ENCODE measurements at places on chromosomes 12 and 14.
A peak's percentile ranks its signal among the peaks of the same experiment; 100 is the strongest.

GRCh38 chr12:57380300-57380699 is 50.5 kb downstream of the R3HDM2 start:
- no peak for DNase-seq
- no peak overlapping the region for H3K27ac ChIP-seq
- no peaks in the 10 kb centered on the region for H3K27me3 ChIP-seq
- no peak overlapping the region for H3K4me3 ChIP-seq
- H3K36me3 ChIP-seq: peaks cover 15% of the 10 kb centered on the region

DNA sequence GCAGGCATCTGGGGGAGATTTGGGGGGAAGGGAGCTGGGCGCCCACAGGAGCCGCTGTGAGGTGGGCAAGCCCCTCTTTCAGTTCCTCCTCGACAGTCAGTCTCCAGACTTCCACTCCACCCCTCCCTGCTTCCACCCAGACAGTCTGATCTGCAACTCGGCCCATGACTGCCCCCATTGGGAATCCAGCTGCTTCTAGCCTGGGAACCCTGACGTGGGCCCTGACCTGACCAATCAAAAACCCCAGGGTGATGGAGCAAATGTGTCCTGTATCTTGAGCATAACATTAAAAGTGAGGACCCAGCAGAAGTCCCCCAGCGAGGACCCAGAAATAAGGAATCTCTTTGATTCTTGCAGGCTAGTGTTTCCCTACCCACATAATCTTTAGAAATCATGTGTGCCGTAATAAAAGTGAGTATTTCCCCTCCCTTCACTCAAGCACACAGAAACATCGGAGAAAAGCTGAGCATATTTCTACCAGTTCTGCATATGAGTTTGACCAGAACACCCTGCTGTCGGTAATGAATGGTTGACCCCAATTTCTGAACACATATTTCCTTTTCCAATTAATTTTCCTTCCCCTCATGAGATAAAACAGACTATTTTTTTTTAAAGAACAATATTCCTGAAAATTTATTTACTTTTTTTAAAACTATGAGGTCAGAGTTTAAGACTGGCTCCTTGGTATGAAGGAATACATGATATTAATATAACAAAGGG is 6.4 kb downstream of the SSH1 start:
- DNase-seq: no peak
- H3K4me1 ChIP-seq: peaks cover 11% of the 10 kb centered on the region
- no peak overlapping the region for H3K4me3 ChIP-seq
- H3K27me3 ChIP-seq: no peaks in the 10 kb centered on the region
- H3K27ac ChIP-seq: no peak overlapping the region

DNA sequence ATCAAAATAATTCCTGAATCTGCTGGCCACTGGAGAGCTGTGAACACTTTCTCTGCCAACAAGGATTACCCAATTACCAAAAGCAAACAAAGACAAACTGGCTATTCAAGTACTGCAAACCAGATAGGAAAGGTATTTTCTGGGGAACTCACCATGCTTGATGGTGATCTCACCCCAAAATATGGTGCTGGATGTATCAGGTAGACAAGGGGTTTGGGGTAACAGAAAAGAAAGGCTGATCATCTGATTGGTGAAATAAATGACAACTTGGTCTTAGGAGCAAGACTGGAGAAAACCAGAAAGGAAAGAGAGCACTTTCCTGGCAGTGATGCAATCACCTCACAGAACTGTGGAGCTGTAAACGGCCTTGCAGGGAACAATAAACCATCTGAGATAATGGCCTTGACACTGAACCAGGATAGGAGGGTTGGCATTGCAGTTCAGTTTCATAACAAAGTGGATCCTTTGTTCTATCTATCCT is 31.0 kb upstream of the NPFF start:
- no peak for DNase-seq
- H3K27ac ChIP-seq: no peak overlapping the region
- no peaks in the 10 kb centered on the region for H3K27me3 ChIP-seq
- H3K4me1 ChIP-seq: no peaks in the 10 kb centered on the region

DNA sequence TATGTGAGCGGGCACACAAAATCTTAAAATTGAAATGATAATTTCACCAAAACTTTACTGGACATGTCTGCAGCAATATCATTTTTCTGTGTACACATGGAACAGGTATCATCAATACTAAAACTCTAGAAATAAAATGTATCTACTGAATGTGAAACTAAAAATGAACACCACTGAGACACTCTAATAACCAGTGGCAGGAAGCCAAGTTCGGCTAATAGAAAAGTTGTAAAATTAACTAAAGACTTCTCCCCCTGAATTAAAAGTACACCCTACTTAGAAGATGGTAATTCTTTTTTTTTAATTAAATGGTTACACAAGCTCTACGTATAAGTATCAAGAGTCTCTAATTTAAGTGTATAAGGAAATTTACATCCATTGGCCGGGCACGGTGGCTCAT is 227.2 kb downstream of the MED13L start:
- H3K4me3 ChIP-seq: no peak overlapping the region
- H3K27ac ChIP-seq: no peak overlapping the region
- peaks cover 63% of the 10 kb centered on the region for H3K4me1 ChIP-seq
- H3K27me3 ChIP-seq: no peaks in the 10 kb centered on the region
- H3K36me3 ChIP-seq: peaks cover under 1% of the 10 kb centered on the region

GRCh38 chr14:94689218-94689984 is 77.2 kb downstream of the SERPINA3 start:
- peaks cover 13% of the 10 kb centered on the region for H3K27me3 ChIP-seq
- H3K27ac ChIP-seq: no peak overlapping the region
- H3K4me3 ChIP-seq: no peak overlapping the region
- H3K4me1 ChIP-seq: peaks cover 3% of the 10 kb centered on the region
- DNase-seq: peak; percentile 59

DNA sequence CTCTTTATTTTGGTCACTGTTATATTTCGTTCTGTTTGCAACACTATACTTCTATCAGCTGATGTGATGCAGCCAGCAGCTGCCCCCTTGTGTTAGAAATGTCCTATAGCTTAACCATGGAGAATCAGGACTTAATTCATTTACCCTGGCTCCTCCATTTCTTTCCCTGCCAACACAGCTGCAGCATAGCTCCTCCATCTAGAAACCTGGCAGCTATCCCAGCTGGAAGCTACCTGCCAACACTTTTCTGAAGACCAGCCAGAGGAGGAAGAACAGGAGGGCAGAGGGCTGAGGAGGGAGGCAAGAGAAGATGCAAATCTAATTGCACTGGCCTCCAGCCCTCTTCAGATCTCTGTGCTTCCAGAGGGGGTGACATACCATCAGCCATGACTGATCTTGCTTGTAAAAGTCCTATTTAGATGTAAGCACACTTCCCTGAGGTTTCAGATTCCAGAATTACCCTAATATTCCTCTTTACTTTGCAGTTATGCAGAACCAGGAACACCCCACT is 156.8 kb upstream of the TMEM260 start:
- H3K36me3 ChIP-seq: no peaks in the 10 kb centered on the region
- DNase-seq: peak; percentile 26
- H3K27me3 ChIP-seq: no peaks in the 10 kb centered on the region
- H3K27ac ChIP-seq: no peak overlapping the region
- H3K4me3 ChIP-seq: no peak overlapping the region
- no peaks in the 10 kb centered on the region for H3K4me1 ChIP-seq

DNA sequence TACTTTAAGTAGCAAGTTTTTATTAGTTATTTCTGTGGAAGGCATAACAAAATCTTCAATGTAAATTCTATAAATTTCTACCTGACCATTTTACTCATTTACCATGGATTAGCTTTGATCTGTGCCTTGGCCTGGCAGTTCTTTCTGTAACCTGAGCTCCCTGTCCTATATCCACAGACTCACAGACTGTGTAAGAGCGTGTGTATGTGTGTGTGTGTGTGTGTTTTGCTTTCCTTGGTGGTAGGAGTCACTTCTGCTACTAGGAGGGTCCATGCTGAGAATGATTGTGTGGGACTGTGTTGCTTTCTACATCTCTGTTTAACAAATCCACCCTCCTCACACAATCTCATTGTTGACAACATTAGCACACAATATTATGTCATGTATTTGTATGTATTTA is 221.2 kb upstream of the PELI2 start:
- no peaks in the 10 kb centered on the region for H3K36me3 ChIP-seq
- H3K4me3 ChIP-seq: no peak overlapping the region
- H3K27me3 ChIP-seq: peaks cover 2% of the 10 kb centered on the region
- no peak overlapping the region for H3K27ac ChIP-seq
- no peak for DNase-seq

DNA sequence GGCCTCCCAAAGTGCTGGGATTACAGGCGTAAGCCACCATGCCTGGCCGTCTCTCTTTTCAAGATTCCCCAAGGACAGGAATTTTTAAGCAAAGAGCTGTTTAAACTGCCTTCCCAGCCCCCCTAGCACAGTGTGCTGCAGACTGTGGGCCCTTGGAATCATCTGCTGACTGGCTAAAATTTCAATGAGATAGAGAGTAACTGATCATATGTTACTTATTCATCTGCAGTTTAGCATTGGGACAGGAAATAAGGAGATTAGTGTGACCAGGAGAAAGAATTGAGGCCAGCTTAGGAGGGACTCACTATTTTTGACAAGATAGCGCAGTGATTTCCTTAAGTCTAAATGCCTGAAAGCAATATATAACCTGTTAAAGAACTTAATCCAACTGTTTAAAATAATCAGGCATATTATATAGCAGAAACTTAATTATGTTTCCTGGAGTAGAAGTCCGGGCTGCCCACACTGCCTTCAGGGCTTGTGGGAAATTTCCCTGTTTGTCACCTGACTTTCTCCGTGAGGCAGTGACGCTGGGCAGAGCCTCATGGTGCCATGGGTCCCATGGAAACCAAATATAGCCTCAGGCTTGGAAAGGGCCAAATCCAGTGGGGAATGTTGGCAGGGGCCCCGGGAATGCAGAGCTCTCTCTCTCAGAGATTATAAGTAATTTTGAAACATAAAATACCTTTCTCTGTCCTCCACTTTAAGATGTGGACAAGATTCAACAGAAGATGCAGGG is 22.8 kb upstream of the CEBPE start:
- H3K27ac ChIP-seq: no peak overlapping the region
- no peaks in the 10 kb centered on the region for H3K4me1 ChIP-seq
- H3K27me3 ChIP-seq: no peaks in the 10 kb centered on the region
- H3K4me3 ChIP-seq: no peak overlapping the region
- H3K36me3 ChIP-seq: no peaks in the 10 kb centered on the region

- H3K27ac ChIP-seq: no peak overlapping the region
- peaks cover 12% of the 10 kb centered on the region for H3K4me1 ChIP-seq
- no peak for DNase-seq
- no peaks in the 10 kb centered on the region for H3K36me3 ChIP-seq
- peaks cover 19% of the 10 kb centered on the region for H3K27me3 ChIP-seq
Observed at GRCh38 chr12:53739214-53740129, 12.2 kb upstream of the CALCOCO1 start.

DNA sequence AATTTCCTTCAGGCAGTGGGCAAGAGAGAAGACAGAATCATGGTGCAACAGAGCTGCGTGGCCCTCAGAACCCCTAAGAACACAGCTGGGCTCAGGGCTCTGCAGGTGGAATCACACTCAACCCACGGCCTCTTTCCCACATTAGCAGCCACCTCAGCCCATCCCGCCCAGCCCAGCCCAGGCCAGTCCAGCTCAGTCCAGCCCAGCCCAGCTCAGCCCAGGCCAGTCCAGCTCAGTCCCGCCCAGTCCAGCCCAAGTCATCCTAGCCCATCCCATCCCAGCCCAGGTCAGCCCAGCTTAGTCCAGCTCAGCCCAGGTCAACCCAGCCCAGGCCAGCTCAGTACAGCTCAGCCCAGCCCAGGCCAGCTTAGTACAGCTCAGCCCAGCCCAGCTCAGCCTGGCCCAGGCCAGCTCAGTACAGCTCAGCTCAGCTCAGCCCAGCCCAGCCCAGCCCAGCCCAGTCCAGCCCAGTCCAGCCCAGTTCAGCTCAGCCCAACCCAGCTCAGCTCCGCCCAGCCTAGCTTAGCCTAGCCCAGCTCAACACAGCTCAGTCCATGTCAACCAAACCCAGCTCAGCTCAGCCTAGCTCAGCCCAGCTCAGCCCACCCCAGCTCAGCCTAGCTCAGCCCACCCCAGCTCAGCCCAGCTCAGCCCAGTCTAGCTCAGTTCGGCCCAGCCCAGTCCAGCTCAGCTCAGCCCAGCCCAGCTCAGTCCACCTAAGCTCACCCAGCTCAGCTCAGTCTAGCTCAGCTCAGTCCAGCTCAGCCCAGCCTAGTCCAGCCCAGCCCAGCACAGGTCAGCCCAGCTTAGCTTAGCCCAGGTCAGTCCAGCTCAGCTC is 183.1 kb downstream of the TMEM121 start:
- no peak overlapping the region for H3K4me3 ChIP-seq
- H3K27ac ChIP-seq: no peak overlapping the region
- DNase-seq: no peak
- H3K36me3 ChIP-seq: no peaks in the 10 kb centered on the region
- no peaks in the 10 kb centered on the region for H3K4me1 ChIP-seq
- H3K27me3 ChIP-seq: no peaks in the 10 kb centered on the region

GRCh38 chr12:54360717-54361456 is 3.4 kb downstream of the GPR84 start:
- H3K4me3 ChIP-seq: no peak overlapping the region
- H3K27ac ChIP-seq: peak overlapping the region; percentile 70
- H3K36me3 ChIP-seq: no peaks in the 10 kb centered on the region
- peak; percentile 88 for DNase-seq

DNA sequence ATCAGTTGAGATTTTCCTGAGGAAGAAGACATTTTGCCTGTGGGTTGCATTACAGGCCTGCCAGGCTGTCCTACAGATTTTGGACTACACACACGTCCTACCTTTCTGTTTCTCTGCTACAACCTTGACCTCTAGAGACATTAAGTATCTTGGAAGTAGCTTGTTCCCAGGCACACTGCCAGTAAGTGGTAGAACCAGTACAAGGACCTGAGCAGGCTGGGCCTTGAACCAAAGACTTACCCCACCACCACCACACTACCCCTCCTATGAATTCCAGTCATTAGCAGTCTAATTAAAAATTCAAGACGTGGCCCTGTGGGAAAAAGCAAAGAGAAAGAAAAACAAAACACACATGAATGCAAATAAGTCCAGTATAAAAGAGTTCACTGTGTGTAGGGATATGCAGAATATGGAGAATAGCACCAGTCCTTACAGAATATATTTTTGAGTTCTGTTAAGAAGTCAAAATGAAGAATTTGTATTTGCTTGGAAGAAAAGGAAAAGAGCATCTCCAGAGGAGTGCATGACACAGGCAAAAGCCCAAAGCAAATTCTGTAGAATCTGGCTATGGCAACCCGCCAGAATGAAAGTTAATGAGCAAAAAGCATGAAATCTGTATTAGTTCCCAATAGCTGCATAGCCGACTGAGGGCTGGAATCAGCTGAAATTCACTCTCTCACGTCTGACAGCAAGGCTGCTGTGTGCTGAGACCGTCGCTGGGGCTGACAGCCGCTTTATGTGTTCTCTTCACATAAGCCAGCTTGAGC is 74.3 kb upstream of the ST8SIA1 start:
- H3K4me1 ChIP-seq: peaks cover 15% of the 10 kb centered on the region
- DNase-seq: no peak
- no peaks in the 10 kb centered on the region for H3K27me3 ChIP-seq
- H3K4me3 ChIP-seq: no peak overlapping the region
- peaks cover 1% of the 10 kb centered on the region for H3K36me3 ChIP-seq
- H3K27ac ChIP-seq: no peak overlapping the region

GRCh38 chr14:39673270-39673711 is 241.1 kb upstream of the FBXO33 start:
- DNase-seq: no peak
- H3K4me3 ChIP-seq: no peak overlapping the region
- no peaks in the 10 kb centered on the region for H3K36me3 ChIP-seq

GRCh38 chr12:114439261-114439683 is 33.3 kb upstream of the TBX5 start:
- H3K4me3 ChIP-seq: no peak overlapping the region
- H3K4me1 ChIP-seq: no peaks in the 10 kb centered on the region
- no peak for DNase-seq
- no peaks in the 10 kb centered on the region for H3K36me3 ChIP-seq
- H3K27me3 ChIP-seq: peaks cover 73% of the 10 kb centered on the region

GRCh38 chr14:21704338-21704737 is 30.7 kb upstream of the OR4E1 start:
- H3K27me3 ChIP-seq: peaks cover 4% of the 10 kb centered on the region
- no peak overlapping the region for H3K4me3 ChIP-seq
